H1 (cell line): ENCODE measurements at places on chromosomes 7 and 10. TPM values are rescaled to one million over a fixed set of nuclear protein-coding genes. Genes with fewer than 3 reads are reported as not detected.

Gene ASB4
- total RNA-seq = not detected in 2 replicates

DNA sequence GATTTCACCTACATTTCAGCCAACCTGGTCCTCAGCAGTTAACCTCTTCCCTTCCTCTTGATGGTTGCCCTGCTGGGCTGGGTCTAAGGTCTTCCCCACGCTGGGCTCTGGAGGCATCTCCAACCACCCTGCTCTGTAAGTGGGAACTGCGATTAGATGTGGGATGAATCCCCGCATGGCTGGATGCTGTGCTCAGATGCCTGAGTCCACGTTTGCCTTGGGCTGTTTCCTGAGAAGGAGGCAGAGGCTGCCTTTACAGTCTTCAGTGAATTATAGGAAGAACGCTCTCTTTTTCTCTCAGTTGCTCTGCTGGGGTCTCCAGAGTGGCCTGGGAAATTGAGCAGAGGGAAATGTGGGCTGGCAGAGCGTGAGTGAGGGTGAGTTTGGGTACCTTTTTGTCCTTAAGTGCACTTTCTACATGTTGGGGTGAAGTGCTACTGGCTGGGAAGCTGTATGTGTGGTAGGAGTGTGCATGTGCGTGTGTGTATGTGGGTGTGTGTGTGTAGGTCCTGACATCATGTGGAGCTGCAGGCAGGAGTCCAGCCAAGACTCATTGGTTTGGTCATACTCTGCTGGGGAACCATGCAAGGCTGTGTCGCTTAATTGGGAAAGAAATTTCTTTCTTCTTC, 1.5 kb downstream of the GIMAP8 start:
- DNase-seq = no peak

Gene CC2D2B
- 0.29 and 0.71 TPM in 2 replicates for total RNA-seq

- DNase-seq = peak; percentile 73
These were observed 1.7 kb upstream of the VGF start for GRCh38 chr7:101166909-101167644.

DNA sequence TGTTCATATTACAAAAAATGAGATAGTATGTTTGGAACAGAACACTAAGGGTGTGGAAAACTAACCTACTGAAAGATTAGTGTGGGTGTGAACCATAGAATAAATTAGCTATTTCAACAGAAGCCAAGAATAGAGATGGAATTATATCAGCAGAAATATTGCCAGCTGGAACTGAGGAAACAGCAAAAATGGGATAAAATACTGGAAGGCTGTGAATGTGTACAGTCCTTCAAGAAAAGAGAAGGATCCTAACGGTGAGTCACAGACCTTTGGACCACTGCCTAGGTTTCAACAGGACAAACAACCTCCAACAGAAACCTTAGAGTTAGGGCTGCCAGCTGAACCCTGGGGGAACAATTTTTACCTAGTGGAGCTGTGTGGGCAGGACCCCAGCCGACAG, 395.0 kb downstream of the ZWINT start:
- no peak for DNase-seq

Gene PTPN20
- not detected in 2 replicates for total RNA-seq

DNA sequence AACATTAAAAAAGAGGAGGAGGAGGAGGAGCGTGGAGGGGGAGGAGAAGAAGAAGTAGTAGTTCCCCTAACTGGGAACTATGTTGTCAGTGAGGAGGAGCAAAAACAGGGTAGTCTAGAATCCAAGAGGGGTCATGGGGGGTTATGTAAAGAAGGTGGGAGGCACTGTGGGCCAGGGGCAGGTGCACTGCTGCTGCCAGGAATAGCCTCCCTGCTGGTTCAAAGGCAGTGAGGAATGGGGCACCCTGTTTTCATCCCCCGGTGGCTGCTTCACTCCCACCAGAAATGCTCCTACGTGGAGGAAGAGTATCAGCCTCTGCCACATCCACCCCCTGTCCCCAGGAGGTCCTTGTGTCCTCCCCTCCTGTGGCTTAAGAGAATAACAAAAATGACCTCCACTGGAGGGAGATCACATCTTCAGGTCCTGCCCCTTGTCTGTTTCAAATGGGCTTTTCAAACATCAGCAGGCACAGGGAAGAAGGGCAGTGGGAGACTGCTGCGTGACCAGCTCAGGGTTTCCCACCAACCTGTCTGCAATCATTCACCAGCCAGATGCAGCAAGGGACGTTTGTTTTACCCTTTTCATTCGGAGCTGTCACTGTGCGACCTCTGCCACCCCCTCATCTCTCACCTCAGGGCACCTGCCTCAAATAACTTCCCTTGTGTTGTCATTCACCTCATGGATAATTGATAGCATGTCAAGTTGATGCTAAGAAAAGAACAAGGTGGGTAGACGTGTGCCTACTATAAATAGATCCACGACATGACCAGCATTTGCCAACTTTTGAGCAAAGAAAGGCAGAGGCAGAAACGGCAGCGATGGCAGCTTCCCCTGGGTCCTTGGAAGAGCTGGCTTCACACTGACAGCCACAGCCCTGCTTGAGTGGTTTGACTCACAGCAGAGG, 92.6 kb downstream of the DGKI start:
- no peak for DNase-seq

Gene DPP6
- total RNA-seq = 6.8 and 8.5 TPM in 2 replicates

Gene SEMA4G
- total RNA-seq = 7.1 and 7.6 TPM in 2 replicates

DNA sequence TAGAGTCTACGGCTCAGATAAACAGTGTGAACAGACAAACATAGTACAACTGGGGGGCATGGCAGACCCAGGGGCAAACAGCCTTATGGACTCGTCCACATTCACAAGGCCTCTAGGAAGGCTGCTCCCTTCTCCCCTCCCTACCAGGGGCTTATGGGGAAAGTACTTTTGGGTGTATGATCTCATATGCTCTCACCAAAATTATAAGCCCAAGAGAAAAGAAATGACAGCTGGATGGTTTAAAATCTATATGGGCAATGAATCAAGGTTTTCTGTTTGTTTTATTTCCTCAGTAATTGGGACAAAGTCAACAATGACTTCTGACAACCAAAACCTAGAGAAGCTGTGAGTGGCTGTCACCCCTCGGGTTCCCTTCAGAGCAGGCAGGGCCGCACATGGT, 144.4 kb downstream of the PKD1L1 start:
- no peak for DNase-seq
